Calu3 (cell line): ENCODE measurements at places on chromosomes 12 and 14. TPM values are rescaled to one million over a fixed set of nuclear protein-coding genes. Genes with fewer than 3 reads are reported as not detected.

DNA sequence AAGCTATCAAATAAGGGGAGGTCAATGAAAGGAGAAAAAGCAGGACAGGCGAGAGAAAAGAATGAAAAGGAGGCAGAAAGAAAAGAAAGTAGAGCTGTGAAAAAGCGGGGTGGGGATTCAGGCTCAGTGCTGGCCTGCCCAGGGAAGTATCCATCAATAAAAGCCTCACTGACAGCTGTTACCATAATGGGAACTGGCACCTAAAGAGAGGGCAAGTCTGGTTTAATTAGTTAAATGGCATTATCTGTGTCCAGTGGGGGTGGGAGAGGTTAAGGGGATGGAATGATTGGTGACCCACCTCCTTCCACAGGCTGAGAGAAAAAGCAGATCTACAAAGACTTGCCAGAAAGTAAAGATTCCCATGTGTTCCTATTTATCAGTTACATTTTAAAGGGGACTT lies 7.4 kb downstream of the SALL2 start:
- DNase-seq = no peak

The HHIPL1 gene
- total RNA-seq = 0.22 TPM in 1 of 2 replicates, not detected in the other

The SLC6A15 gene
- total RNA-seq = not detected in 2 replicates

DNA sequence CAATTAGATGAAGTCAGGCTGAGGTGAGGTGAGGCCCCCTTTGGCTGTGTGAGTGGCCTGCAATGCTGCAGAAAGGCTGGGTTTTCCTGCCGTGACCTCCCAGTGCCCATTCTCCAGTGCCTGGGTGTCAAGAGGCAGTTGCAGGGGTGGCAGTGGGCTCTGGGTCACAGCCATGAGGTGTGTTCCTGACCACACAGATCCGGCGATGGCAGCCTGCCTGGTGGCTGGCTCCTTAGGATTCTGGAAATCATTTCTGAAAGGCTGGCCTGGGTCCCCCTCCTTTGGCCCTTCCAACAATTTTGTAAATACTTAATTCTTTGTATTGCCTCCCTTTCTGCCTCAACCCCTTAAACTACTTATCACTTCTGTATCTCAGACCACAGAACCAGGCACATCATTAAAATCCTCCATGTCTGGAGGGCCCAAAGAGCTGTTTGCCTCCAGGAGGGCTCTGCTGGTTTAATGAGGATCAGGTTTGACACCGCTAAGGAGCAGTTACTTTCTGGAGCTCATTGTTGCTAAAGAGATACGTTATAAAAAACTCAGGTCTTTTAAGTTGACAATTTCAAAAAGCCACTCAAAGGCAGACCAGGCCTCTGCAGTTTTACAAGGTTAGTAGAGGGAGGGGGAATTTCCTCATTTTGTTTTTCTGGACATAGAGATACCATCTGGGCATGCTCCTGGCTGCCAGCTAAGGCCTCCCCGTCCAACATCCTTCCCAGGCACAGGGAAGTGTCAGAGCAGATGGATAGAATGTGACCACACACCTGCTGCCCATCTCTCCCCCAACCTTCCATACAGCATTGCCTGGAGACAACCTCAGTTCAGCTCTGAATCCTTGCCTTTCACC lies 204.4 kb downstream of the FOXN3 start:
- DNase-seq = no peak

- DNase-seq = no peak
These were observed 116.8 kb downstream of the WIF1 start for GRCh38 chr12:65004270-65004669.

- no peak for DNase-seq
These were observed at the start of gene C12orf54 for GRCh38 chr12:48482198-48482597. C12orf54 (plus strand) TSS chr12:48482498; CDS start chr12:48483297, 799 bp downstream.

- no peak for DNase-seq
These were observed 571.5 kb upstream of the FBXO33 start for GRCh38 chr14:40003773-40004172.

The CPM gene
- 11.9 and 36.1 TPM in 2 replicates for total RNA-seq

- no peak for DNase-seq
These were observed 214.3 kb downstream of the KIF26A start for GRCh38 chr14:104352493-104353220.

The PLEK2 gene
- 34.8 and 39.5 TPM in 2 replicates for total RNA-seq

DNA sequence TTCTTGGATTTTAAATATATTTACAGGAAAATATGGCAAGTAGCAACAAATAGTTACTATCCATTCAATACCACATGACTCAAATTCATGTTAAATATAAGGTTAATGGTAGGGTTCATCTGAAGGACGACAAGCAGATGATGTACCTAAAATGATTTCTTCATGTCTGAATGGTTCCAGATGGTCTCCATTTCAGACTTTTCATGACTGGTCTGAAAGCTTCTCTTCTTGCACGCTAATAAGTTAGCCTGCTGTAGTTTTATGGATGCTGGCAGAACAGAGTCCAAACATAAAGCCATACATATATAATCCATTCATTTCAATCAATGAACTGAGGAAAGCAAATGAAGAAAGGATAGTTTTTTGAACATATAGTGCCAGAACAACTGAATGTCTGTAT lies 257.0 kb upstream of the MGAT4C start:
- no peak for DNase-seq

DNA sequence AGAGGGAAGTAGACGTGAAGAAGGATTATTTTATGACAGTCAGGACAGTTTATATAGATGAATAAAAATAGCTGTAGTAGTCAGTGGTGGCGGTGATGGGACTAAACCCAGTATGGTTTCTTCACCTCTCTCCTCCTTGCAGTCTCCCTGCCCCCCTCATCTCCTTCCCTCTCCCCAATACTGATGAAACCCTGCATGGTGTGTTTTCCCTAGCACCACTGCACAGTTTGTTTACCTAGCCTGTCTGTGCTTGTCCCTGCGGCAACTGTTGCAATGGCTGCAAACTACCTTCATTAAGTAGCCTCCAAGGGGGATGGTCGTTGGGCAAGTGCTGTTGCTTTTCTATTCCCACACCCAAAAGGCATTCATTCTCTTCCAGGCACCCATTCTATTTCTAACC lies 14.7 kb downstream of the PCBP2 start:
- DNase-seq = no peak

The CLEC4A gene
- 0.47 TPM in 1 of 2 replicates, not detected in the other for total RNA-seq

The LRRC43 gene
- not detected in 2 replicates for total RNA-seq

DNA sequence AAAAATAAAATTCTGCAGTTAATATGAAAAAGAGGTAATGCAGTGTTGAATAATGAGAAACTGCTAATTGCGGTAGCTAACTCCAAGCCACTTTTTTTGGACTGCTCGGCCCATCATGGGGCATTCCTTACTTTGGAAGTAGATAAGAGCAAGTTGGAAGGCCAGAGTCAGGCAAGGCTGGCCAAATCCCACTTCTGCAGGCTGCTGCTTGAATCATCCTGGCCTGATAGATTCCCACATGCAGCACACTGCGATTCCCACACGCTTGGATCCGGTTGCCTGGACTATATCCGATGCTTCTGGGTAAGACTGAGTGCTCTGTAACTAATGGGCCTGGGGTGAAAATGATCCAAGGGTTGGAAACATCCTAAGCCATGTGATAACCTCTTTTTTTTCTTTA lies 10.6 kb downstream of the EIF2B2 start:
- no peak for DNase-seq

The DIO3 gene
- total RNA-seq = 1.7 and 2.3 TPM in 2 replicates

DNA sequence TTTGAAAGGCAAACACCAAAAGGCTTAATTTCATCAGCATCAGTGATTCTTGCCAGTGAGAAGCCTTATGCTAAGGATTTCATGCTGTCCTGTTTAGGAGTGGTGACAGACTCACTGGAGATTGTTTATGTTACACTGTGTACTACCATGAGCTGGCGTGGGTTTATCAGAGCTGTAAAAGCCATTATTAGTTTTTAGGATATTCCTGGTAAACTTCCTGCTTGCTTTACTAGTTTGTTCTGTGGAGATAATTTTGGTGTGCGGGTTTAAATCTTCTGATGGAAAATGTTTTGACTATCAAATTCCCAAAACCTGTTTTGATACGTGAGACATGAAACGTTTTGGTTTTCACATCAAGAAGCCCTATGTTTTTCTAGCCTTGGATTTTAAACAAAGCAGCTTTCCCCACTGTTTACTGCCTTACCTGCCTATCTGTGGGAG lies 15.2 kb downstream of the PPFIBP1 start:
- no peak for DNase-seq

DNA sequence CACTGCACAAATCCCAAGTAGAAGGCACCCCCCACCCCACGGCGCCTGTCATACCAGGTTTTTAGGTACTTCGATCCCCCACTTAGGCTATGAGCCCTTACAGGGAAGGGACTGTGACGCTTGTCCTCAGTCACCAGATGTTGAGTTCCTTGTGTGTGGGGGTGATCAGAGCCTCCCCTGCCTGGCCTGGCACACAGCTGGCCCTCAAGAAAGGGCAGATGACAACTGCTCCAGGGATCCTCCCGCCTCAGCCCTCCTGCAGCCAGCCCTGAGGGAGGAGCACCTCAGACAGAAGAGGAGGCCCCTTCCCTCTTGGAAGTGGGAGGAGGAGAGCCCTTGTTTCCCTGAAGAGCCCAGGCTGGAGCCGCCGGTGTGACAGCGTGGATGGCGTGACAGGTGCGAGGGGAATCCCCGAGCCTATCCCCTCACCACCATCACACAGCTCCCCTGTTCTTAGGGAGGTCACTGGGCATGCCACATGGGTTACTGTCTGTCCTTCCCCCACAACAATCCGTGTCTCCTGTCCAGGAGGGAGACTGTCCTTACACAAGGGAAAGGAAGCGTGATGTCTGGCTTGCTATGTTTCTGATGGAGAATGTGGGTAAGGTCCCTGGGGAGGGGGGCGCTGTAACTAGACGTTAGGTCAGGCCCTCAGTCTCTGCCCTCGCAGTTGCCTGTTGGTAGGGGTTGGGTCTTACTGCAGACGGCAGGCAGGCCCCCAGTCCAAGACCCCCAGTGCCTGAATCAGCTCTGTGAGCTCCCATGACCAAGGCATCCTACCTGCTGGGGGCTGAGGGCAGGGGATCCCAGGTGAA lies 31.4 kb downstream of the P2RX4 start:
- no peak for DNase-seq

DNA sequence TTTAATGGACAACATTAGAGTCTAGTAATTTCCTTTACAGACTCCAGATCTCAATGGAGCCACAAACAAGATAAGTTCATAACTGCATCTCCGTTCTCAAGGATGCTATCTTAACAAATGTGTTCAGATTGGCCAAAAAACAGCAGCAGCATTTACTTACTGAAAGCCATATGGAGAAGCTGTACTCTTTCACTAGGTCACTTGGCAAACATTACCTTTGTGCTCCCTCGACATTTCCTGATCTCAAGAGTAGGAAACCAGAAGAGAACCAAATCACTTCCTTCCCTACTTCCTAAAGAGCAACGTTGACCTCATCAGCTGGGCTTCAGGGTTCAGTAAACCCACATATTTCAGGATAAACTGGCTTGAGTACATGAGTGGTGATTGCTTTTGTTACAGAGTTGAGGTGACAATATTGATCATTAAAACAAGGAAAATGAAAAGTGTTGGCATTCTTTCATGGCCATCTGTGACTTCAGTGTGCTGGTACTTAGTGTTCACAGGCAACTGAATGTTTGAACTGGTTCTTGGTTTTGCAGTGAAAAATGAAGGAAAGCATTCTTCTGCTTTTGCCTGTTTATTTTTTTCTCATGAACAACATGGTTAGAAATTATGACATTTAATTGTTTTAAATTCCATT lies 449.6 kb downstream of the TMEM117 start:
- no peak for DNase-seq

- no peak for DNase-seq
These were observed 131.5 kb upstream of the RTL1 start for GRCh38 chr14:101034986-101035385.

The PAX9 gene
- 4.5 and 5.3 TPM in 2 replicates for total RNA-seq
